ENCODE measurements at places on chromosomes 16 and 17. TPM values are rescaled to one million over a fixed set of nuclear protein-coding genes. Genes with fewer than 3 reads are reported as not detected.
A peak's percentile ranks its signal among the peaks of the same experiment; 100 is the strongest.

DNA sequence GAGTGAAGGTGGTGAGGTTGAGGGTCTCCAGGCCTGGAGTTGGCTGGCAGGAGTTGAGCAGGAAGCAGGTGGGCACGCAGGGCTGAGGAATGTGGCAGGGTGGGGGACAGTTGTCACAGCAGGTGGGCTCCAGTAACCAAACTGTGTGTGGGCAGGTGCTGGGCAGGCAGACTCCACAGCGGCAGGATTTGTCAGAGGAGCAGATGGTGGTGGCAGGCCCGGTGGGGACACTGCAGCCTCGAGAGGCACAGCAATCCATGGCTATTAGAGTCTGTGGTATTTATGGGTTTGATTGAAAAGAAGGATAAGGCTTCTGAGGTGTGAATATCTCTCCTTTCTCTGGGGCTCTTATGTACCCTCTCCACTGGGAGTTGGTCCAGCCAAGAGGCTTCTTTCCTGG, at the start of gene KRTAP3-3:
KRTAP3-3 (minus strand) TSS at position 326 of the 400 bp plus-strand sequence; CDS start at position 259, 67 bp downstream.
- H3K36me3 ChIP-seq, result no peaks in the 10 kb centered on the region
- no peaks in the 10 kb centered on the region for H3K27me3 ChIP-seq
- no peak within 1 kb of the TSS for H3K27ac ChIP-seq
- no peak within 1 kb of the TSS for H3K4me3 ChIP-seq
- no peak for DNase-seq

DNA sequence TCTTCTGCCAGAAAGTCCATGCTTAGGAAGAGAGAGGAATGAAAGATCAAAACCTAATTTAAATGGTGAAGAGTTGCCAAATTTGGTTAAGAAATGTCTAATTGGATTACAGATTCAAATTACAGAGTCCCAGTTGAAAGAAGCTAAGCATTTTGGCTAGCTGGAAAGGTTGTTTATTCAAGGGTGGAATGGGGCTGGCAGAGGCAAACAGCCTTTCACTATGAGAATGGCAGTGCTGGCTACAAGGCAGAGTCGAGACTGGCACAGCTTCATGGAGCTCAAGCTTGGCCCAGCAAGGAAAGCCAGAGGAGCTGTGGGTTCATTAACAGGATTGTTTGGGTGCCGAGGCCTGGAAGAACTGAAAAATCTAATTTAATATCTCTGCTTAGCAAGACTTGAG, 13.6 kb downstream of the MAP3K3 start:
- no peaks in the 10 kb centered on the region for H3K4me1 ChIP-seq
- no peak overlapping the region for H3K27ac ChIP-seq
- no peaks in the 10 kb centered on the region for H3K27me3 ChIP-seq
- H3K4me3 ChIP-seq, result no peak overlapping the region

GRCh38 chr17:51848451-51848850, 310.1 kb downstream of the CA10 start:
- no peak overlapping the region for H3K4me3 ChIP-seq
- no peak overlapping the region for H3K27ac ChIP-seq
- H3K36me3 ChIP-seq, result no peaks in the 10 kb centered on the region
- H3K27me3 ChIP-seq, result no peaks in the 10 kb centered on the region

DNA sequence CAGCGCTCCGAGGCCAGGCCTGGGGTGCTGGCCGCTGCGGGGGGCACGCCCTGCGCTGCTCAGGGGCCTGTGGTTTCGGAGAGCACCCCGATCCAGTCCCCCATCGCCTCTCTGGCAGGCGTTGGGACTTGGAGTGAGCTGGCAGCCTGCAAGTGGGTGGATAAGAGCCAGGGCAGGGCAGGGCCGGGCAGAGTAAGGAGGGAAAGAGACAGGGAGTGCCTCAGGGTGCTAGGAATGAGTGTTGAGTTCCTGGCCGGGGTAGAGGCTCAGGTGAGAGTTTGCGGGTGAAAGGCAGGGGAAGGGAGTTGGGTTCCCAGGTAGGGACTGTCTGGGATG, 1.3 kb downstream of the CDH13 start:
- peaks cover 15% of the 10 kb centered on the region for H3K27me3 ChIP-seq
- H3K36me3 ChIP-seq, result no peaks in the 10 kb centered on the region
- DNase-seq, result peak; percentile 52
- H3K4me1 ChIP-seq, result no peaks in the 10 kb centered on the region
- peak overlapping the region; percentile 29 for H3K4me3 ChIP-seq
- H3K27ac ChIP-seq, result no peak overlapping the region

- no peaks in the 10 kb centered on the region for H3K36me3 ChIP-seq
- no peak within 1 kb of the TSS for H3K4me3 ChIP-seq
- H3K27ac ChIP-seq, result peak within 1 kb of the TSS; percentile 8
- no peaks in the 10 kb centered on the region for H3K27me3 ChIP-seq
These were observed at the start of gene ABCA8 for GRCh38 chr17:68955181-68955841. Gene ABCA8, minus strand, starts transcription at chr17:68955392. Its CDS starts 13,358 bp downstream, at chr17:68942034.

DNA sequence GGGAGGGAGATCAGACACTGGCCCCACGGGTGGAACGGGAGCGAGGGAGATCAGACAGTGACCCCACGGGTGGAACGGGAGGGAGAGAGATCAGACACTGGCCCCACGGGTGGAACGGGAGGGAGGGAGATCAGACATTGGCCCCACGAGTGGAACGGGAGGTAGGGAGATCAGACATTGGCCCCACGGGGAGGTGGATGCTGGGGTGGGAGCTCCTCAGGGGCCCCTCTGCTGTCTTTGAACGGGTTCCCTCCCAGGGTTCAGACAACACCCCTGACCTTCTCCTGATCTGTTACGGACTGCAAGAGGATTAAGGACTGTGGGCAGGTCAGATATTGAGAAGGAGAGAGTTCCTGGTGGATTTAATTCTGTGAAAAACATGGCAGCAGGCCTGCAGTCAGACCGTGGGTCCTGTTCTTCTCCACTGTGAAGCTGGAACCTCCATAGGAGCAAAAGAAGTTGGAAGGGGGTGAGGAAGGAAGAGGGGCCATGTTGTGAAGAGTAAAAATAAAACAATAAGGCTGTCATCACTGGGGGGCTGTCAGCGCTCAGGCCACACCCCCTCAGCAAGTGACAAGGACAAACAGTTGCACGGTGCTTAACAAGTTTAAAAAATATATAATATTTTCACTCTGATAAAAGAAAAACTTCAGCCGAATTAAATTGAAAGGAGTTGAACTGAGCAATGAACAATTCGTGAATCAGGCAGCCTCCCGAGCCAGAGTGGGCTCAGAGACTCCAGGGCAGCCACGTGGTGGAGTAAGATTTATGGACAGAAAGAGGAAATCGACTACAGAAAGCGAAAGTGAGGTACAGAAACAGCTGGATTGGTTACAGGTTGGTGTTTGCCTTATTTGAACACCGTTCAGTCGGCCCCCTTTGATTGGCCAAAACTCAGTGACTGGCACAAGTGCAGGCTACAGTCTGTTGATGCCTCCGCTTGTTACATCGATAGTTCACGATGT, 348.7 kb upstream of the TNRC6C start:
- no peaks in the 10 kb centered on the region for H3K36me3 ChIP-seq
- H3K4me1 ChIP-seq, result no peaks in the 10 kb centered on the region
- peak overlapping the region; percentile 9 for H3K27ac ChIP-seq
- no peak overlapping the region for H3K4me3 ChIP-seq
- DNase-seq, result peak; percentile 21

ABCC11 gene
- total RNA-seq, result 1.5 TPM

ORAI3 gene
- 114 TPM for total RNA-seq

KRT25 gene
- total RNA-seq, result 0.62 TPM

PIRT gene
- not detected for total RNA-seq

NUPR1 gene
- total RNA-seq, result 79.6 TPM

CES5A gene
- not detected for total RNA-seq

All from prostate gland (tissue), 2 donors.